HFFc6 (cell line): ENCODE measurements at places on chromosomes 3 and 15.
A peak's percentile ranks its signal among the peaks of the same experiment; 100 is the strongest.

- no peak for DNase-seq
Measured at GRCh38 chr3:55173504-55173903, 245.6 kb upstream of the LRTM1 start.

- peak; percentile 16 for DNase-seq
Measured at GRCh38 chr15:29904757-29905417, 82.6 kb upstream of the TJP1 start.

DNA sequence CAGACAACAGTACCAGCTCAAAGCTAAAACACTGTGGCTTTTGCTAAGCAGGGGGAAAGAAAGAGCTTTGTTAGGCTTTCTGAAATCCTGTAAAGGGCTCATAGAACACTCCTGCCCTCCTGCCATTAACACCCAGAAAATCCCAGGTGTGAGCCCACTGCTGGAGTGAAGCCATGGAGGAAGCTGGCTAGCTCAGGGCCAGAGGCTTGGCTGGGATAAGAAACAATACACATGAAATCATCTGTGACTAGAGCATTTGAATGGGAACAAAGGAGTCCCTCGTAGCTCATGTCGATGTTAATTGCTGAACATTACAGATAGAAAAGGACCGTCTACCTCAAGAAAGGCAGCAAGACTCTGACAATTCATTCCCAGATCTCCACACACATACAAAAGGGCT lies 23.5 kb downstream of the RUVBL1 start:
- DNase-seq, result no peak

- DNase-seq, result peak; percentile 56
Measured at GRCh38 chr15:80776420-80777045, 2.6 kb upstream of the CEMIP start.

GRCh38 chr15:76393614-76394013 lies 57.0 kb downstream of the ISL2 start:
- DNase-seq, result no peak

DNA sequence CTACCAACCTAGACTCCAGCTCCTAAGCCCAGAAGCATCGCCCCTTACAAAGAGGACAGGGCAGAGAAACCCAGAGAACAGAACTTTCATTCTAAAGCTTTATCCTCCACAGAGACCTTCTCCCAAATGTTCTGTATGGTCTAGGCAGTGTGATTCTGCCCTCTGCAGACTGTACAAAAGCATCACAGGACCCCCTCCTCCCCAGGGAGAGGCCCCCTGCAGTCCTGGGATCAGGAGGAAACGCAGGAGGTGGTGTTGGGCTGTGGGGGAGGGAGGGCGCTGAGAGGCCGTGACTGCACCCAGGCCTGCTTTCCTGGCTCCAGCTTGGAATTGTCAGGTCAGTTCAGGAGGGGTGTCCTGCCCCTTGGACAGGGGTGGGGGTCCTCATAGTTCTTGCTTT lies 101.3 kb downstream of the DGKG start:
- DNase-seq, result no peak

- DNase-seq, result no peak
Measured at GRCh38 chr3:187063286-187064121, 75.8 kb downstream of the RPL39L start.

DNA sequence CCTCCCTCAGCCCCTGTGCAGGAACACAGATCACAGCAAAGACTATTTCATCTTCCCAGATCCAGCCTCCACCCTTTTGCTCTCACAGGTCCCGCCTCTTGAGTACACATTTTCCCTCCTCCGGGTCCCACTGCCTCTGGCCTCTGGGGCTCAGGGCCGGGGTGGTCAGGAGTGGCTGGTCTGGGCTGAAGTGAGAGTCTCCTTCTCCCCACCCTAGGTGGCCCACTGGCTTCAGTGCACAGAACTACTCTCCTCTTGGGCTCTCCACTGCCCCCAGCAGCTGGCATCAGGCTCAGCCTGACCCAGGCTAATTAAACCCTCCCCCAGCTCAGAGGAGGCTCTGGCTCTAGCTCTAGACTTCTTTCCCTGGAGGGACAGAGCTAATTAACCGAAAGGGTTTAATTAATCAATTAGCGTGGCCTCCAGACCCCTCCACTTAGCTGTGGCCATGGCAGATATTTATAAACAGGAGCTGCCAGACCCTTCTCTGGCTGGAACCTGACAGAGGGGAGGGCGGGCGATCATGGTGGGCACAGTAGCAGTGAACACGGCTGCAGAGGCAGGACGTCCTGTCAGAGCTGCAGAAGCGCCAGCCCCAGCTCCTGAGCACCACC lies 15.1 kb downstream of the DUSP7 start:
- DNase-seq, result no peak

- no peak for DNase-seq
Measured at GRCh38 chr15:80559761-80560160, 135.3 kb upstream of the ABHD17C start.

DNA sequence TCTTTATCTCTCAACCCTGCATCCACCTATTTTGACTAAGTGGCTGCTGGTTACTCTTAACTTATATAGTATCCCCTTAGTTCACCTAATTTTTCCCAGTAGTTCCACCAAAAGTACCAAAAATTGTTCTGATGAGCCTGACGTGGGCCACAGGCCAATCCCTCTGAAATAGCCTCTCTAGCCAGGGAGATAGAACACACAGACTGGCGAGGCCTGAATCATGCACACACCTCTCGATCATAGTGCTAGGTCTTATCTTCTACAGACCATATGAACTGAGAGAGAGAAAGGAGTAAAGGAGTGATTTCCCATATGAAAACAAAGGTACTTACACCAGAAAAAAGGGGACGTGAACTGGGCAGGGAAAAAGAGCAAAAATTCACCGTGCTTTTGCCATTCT lies 72.5 kb upstream of the ADAMTS9 start:
- DNase-seq, result no peak

DNA sequence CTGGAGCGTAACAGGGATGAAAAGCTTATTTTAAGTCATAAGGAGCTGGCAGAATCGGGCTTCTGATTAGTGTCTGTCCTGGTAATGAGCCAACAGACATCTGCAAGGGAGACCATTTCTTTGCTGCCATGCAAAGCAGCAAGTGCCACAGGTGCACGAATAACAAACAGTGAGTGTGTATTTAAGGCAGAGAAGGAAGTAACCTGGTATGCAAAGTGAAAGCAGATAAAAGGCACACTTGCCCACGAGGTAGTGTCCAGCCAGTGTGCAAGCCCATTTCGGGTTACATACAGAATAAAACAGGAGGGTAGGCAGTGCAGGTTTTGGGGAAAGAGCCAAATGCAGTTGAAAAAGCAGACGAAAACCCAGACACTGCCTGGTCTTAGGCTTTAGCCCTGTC lies 1153.7 kb downstream of the SI start:
- DNase-seq, result no peak

DNA sequence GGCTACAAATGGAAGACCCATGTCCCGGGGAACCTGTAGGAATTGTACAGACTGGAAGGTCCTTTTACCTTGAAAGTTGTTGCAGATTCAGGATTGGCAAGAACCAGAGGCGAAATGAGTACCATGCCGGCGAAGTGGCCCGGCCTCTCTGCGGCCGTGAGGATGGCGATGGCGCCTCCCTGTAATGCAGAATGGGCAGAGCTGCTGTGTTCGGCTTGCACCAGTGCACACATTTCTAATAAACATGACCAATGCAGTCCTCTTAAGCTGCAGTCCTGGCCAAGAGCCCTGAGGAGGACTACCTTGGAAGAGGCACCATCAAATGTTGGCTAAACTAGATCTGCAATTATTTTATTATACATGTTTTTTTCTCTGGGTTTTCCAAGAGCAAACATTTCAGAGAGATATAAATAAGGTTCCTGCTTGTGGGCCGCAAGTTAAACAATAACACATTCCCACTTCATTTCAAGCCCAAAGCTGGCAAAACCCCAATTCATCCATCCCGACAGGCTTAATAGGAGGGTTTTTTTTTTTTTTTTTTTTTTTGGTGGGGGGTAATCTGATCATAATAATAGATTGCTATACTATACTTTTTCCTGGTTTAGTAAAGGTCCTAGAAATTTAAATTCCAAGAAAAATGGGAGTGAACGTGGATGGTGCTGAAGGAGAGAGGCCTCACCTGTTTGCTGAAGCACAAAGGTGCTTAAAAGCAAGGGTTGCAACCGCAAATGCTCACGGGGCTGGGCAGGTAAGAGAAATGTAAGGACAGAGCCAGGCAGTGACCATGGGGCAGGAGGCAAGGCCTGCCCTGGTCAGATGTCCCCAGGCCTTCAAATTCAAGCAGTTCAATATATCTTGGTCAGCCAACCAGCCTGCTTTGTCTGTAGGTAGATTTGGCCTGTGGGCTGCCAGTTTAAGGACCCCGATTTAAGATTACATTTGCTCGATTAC lies 48.5 kb downstream of the ABTB1 start:
- no peak for DNase-seq

DNA sequence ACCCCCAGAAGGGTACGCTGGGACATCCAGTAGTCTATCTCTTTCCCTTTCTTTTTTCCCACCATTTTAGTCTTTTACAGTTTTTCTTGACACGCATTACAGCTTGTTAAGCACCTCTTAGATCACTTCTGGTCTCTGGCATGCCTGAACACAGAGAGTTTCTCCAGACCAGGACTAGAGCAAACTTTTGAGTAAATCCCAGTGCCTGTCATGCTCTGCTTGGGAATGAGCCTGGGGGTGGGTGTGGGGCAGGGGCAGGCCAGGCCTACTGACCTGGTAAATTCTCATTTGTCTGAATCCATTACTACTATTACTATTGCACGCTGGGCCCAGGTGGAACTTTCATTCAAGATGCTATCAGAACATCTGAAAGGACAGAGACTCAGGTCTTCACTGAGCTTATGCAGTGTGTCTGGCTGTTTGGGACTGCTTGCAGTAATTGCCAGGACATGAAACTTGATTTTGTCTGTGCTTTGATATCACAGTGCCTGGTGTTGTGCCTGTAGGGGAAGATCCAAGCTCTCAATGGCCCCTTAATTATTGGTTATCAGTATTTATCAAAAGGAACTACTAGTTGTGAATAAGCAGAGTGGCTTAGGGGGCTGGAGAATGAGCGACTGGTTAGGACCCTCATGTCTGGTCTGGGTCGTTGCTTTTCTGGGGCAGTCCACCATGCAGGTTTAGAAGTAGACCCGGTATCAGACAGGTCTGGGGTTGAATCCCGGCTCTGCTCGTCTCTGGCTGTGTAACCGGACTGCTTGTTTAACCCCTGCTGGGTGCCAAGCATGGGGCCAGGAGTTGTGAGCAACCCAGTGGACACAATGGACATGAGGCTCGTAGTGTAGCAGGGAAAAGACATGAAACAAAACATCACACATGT lies 196.1 kb upstream of the TLE3 start:
- no peak for DNase-seq

- peak; percentile 6 for DNase-seq
Measured at GRCh38 chr3:170429050-170429449, 10.4 kb downstream of the CLDN11 start.

- DNase-seq, result no peak
Measured at GRCh38 chr3:198081421-198081844, 121.4 kb downstream of the LMLN start.

DNA sequence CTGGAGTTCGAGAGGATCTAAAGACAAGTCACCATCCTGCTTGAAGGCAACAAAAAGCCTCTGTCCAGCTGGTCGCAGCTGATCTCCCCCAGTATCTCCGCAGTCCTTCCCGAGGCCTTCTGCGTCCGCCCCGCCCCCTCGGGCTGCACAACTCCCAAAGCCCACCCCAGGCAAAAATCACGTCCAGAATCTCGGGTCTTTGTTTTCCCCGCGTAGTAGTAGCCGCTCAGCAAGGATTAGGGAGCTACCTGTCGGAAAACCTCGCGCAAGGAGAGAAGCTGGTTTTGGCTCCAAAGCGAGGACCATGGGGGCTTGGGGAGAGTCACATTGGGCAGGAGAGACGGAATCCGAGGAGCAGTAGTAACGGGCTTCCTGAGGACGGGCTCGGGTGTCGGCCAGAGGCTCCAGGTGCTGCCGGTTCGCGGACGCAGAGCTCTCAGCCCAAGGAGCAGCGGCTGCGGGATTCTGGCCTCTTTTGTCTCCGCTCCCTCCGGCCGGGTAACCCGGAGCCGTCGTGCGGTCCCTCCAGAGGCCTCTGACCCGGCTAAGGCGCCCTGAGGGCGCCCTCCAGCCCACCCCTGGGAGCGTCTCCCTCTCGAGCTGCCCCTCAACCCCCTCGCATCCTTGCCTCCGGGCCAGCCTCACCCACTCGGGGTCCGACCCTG lies 401 bp downstream of the ZSCAN29 start:
- DNase-seq, result peak; percentile 13

GRCh38 chr15:90595763-90596155 lies 66.0 kb downstream of the CRTC3 start:
- no peak for DNase-seq

DNA sequence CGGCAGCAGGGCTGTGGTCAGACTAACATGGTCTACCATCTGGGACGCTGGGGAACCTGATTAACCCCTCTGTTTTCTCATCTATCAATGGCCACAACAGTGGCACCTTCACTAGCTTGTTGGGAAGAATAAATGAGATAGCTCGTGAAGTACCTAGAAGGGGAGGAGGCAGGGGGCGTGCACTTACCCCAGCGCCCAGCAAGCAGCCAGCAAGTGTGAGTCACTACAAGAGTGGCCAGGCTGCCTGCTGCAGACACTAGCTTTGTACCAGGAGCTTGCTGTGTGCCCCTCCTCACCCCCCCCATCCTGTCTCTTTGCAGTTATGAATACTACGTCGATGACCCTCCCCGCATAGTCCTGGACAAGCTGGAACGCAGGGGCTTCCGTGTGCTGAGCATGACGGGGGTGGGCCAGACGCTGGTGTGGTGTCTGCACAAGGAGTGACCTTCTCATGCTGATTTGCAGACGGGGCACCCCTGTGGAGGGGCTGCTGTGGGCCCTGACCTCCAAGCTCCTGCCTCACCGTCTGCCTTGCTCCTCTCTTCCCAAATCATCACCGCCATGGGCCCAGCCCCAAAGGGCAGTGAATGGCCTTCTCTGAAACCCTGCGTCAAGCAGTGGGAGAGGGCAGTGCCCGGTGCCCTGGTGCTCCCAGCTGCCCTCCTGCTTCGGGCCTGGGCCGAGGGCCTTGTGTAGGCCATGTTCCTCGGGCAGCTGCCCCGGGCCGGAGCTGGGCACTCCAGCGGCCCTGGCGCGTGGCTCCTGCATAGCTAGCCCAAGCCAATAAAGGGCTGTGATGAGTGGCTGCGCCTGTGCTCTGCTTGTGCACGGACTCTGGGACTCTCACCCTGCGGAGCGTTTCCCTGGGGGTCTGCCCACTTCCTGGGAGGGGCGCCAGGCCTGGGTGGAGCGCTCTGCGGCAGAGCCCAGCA lies 2.6 kb upstream of the C15orf62 start:
- DNase-seq, result no peak
